Choroid plexus epithelial cell (primary cell): ENCODE measurements at places on chromosomes 5 and 9.

DNA sequence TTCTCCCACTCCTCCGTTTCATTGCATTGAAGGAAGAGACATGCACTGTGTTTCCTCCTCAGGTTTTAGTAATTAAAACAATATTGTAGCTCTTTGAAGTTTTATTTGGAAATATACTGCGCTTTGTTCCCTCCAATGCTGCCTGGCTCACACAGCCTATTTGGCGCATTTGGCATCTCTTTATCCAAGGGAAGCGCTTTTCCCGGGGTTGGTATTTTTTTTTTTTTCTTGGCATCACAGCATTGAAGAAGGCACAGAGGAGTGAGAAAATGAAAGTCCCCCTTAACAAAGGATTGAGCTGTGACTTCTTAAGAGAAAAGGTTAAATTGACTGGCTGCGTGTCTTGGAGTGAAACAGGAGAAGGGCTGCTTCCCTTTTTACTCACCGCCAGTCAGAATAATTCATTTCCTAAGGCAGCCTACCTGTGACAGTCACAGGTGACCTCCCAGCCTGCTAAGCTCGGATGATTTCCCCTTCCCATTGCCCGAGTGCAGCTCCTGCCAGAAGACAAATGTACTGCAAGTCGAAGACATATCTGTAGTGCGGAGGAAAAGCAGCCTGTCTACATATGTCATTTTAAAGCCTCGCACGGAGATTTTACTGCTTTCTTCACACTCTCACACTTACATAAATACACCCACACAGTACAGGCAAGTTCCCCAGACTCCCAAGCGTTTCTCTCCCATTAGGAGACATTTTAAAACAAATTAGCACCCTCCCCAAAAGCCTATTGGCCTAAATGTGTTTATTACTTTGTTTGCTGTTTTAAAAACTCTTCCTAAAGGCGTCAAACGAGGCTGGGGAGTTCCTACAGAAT lies 665.5 kb upstream of the ZNF608 start:
- DNase-seq: peak; percentile 46

DNA sequence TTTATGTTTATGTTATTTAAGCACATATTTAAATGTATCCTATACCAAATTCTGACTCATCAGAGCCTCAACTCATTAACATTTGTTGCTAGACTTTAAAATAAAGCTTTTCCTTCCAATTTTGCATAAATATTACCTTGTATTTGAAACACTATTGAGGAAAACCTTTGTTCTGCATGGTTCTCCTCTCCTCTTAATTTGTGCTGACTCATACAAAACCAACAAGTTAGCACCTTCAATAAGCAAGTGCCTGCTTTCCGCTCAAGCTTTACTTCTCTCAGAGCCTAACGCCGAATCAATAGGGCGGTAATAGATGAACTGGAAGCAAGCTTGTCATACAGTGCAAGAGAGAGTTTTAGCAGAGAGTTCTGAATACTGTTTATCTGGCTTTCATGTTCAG lies 7.9 kb downstream of the AMACR start:
- no peak for DNase-seq

DNA sequence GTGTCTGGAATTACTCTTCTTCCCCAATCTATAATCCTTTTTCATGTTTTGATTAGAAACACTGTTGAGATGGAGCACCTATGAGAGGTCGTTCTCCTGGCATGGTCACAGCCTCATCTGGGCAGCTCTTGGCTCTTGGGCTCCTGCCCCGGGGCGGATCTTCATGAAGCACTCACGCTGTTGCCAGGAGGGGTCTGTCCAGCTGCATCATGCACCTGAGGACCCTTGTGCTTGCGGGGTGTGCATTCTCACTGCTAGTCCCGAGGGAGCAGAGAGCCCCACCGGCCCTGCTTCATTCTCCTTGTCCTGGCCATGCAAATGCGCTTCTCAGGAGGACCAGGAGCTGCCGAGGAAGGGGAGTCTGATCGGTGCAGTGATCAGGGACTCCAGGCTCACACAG lies 117.6 kb upstream of the S1PR3 start:
- no peak for DNase-seq

DNA sequence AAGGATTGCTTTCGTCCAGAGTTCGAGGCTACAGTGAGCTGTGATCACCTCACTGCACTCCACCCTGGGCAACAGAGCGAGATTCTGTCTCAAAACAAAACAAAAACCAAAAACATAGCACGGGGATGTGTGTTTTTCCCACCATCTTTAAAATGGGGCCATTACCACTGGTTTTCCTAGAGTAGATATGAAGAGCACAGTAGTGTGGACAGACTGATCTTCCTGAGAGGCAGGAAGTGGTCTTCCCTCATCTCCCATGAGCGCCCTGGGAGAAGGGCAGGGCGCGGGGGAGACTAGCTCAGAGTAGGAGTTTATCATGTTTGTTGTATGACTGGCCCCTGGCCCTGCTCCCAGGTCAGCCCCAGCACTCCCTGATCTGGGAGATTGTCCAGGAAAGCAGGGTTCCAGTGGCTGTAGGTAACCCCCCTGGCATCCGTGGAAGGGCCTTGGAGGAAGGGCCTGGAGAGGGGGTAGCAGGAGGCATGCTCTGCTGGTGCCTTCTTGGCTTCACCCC lies 2.3 kb downstream of the SUSD3 start:
- DNase-seq: no peak

DNA sequence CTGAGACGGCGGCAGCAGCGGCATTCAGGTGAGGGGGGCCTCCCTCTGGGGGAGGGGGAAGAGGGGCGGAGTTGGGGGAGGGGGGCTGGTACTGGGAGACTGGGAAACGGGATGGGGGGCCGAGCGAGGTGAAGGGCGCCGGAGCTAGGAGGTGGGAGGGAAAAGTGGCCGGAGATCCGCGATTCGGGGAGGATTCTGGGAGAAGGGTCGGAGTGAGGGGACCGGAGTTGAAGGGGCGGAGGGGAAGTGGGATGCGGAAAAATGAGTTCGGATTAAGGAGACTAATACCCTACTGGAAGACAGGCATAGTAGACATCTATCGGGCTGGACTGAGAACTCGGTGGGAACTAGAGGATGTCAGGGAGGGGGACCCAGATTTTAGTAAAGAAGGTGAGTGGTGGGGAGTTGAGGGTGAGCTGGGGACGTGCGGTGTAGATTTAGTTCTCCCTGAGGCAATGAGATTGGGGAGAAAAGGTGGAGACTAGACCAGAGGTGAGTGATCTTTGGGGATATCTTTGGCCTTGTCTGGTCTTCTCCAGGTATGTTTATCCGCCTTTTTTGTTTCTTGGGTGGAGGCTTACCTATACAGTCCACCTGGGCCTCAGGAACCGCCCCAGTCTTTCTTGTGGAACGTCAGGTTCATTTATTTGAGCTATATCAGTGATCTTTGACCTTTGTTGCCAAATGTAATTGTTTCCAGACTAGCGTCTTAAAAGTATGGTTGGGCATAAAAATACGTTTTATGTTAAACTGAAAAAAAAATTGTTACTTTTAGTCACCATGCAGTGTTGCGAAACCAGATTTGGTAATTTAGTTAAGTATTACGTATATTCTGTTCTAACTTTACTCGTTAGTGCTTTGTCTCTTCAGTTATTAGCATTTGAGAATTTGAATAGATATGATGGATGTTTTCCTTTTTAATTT lies 632 bp downstream of the UBAP1 start:
- DNase-seq: peak; percentile 66
